ENCODE measurements at places on chromosomes 7 and 10.

DNA sequence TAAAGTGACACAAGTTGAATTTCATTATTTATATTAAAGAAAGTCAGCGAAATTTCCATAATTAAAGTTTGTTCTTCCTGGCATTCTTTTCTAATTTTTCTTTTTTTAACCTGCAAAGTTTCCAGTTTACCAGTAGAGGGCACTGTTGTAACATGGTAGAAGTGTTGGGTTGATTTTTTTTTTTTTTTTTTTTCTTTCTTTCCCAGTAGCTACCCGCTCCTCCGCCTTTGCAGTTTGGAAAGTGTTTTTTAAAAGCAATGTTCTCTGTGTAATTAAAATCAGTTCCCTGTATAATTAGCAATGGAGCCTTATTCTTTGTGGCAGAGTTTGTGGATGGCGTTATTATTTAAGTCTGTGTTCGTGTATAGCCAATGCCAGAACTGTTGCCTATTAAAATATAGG is 53.7 kb downstream of the TAF3 start:
- DNase-seq = no peak

GRCh38 chr10:89867964-89868363 is 166.6 kb downstream of the KIF20B start:
- DNase-seq = no peak

- DNase-seq = no peak
Observed at GRCh38 chr10:116029826-116030225, 243.2 kb downstream of the GFRA1 start.

DNA sequence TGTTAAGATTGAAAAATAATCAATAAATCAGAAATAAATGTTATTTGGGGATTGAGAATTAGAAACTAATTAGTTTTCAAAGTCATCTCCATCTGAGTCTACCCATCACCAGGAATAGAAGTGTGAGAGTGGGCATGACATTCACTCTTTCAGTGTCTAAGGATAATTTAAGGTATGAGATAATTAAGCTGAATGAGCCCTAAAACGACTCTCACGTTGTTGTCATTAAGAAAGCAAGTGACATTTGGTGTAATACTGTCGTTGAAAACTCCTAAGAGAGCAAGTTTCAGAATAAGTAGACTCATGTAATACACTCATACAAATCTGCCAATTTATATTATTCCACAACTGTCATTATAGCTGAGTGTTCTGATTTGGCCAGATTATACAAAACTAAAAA is 7.1 kb downstream of the AGMO start:
- DNase-seq = no peak

GRCh38 chr7:131364767-131365344 is 37.2 kb downstream of the MKLN1 start:
- no peak for DNase-seq

GRCh38 chr7:35754741-35755140 is 46.1 kb upstream of the SEPTIN7 start:
- DNase-seq = no peak

- no peak for DNase-seq
Observed at GRCh38 chr10:43086321-43086942, 9.6 kb downstream of the RET start.

DNA sequence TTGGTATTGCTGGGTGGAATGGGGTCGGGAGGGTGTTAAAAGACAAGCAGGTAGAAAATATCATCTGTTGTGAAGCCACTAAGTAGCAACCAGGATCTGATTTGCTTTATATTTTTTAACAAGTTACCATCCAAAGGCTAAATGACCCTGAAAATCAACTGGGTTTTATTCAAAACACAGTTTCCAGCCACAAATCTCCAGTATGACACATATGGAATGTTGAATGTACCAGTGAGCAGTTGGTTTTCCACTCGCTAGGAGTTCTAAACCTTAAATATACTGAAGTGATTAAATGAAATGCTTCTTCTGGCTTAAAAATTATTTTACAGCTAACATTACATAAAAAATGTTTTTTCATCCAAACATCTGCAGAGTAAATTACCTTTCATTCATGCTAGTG is 112.5 kb downstream of the PDE1C start:
- no peak for DNase-seq

DNA sequence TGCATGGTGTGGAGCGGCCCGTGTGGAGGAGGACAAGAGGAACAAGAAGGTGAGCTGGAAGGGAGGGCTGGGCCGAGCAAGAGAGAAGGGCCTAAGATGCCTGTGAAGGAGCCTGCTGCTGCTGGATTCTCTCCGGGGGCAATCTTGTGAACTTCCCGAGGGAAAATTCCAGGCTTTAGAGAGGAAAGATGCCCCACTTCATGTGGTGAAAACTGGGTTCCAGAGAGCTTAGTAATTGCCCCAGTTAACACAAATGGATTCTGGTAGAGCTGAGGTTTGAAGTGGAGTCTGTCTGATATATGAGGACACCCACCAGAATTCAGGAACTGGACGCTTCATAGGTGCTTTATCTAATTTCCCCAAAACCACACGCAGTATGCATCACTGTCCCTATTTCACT is 114.1 kb upstream of the ZMIZ1 start:
- DNase-seq = no peak

- no peak for DNase-seq
Observed at GRCh38 chr7:1645071-1645409, 25.0 kb upstream of the ELFN1 start.

- no peak for DNase-seq
Observed at GRCh38 chr7:31373337-31374289, 33.1 kb upstream of the NEUROD6 start.

- DNase-seq = no peak
Observed at GRCh38 chr10:110392868-110393740, 88.4 kb upstream of the SMNDC1 start.

DNA sequence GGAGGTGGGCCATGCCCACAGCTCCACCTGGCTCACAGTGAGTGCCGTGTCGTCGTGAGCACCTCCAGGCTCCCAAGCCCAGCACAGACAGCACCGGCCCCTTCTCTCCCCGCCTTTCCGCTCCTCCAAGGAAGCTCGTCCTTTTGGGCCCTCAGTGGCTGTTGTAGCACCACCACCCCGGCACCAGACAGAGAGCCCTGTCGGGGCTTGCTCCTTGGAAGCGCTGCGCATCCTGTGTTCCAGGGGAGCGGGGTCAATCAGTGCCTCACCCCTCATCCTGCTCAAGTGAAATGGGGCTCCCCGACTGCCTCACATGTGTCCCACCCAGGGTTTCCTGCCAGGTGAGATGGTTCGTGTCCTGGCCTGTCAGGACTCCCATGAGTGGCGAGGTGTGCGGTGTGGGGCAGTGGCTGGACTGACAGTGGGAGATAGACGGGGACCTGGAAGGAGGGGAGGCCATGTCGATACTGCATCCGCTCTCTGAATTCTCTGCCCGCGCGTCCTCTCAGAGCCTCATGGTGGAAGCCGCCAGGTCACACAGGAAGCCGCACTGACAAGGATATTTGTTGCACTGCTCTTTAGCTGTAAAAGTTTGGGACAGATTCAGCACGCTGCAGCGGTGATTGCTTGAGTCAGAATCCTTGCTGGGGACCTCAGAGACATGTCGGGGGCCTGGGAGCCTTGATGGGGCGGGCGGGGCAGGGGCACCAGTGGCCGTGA is 107.1 kb downstream of the INPP5A start:
- DNase-seq = no peak

DNA sequence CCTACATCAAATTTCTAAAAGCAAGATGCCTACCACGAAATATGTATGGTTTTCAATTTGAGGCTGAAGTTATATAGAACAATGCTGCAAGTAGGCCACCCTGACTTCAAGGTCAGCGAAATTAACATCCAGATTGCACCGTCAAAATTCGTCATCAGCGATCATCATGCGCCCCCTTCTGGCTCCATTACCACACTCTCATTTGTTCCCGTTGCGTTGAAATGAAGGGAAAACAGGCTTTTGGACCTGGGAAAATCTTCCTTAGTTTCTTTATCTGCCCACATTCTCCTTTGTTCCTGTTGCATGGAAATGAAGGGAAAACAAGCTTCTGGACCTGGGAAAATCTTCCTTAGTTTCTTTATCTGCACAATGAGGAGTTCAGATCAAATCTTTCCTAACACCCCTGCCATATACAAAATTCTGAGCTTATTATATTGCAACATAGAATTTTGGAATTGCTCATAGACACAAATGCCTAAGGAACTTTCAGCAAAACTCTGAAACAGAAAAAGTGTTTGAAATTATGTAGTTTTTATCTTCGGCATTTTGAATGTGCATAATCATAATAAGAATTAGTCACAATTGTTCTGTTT is 98.2 kb upstream of the PRKCQ start:
- peak; percentile 31 for DNase-seq

DNA sequence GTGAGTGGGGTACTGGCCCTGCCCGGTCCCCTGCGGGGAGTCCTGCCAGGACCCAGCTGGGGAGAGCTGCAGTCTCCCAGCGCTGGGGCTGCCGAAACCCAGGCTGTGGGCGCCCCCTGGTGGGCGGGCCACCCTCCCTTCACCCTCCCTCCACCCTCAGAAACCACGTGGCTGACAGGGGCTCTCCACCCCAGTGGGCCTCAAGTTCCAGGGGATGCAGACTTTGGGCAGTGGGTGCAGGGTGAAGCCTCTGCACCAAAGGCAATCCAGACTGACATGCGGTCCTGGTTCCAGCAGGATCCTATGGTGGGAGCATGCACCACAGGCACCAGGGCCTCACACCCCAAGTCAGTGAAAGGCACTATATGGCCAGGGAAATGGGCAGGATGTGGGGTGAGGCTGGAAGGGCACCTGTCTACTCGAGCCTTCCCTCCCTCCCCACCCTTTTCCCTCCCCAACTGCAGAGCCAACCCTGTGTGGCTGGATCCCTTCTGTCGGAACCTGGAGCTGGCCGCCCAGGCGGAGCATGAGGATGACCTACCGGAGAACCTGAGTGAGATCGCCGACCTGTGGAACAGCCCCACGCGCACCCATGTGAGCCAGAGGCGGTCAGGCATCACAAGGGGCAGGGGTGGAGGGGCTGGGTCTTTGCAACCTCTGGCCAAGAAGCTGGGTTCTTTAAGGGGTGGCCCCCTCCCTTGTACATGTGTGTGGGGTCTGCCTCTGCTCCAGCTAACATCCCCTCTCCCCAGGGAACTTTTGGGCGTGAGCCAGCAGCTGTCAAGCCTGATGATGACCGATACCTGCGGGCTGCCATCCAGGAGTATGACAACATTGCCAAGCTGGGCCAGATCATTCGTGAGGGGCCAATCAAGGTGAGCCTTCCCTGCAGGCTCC is 38.8 kb downstream of the PSAP start:
- peak; percentile 66 for DNase-seq

- DNase-seq = no peak
Observed at GRCh38 chr10:113441220-113441619, 111.6 kb upstream of the HABP2 start.

GRCh38 chr10:95544783-95545500 is 16.2 kb downstream of the SORBS1 start:
- no peak for DNase-seq

DNA sequence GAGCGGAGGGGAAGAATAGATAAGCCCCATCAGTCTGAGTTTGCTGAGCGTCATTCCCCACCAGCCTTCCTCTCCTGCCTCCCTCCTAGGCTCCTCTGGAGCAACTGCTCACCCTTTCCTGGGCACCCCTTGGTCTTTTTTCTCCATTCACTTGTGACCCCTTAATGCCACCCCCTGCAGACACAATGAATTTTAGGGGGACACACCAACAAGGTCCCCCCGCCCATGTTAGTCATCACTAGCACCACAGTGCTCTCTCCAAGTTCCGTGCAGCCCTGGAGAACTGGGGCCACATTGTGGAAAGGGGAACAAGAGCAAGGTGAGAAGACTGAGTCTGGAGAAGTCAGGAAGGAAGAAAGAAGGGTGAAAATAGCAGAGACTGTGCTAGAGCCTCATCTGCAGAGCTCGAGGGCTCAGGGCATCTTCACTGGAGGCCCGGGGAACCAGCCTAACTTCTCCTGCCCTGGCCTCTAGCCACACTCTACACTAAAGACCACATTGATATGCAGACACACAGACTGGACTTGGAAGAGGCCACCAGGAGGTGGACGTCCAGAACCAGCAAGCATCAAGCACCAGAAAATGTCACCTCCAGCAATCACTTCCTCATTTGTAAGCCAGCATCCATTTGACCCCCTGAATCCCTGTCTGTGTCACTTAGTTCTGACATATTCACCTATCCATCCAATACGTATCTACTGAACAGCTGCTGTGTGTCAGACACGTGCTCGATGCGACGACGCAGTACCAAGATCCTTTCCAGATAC is 17.5 kb downstream of the RGR start:
- DNase-seq = no peak

- no peak for DNase-seq
Observed at GRCh38 chr7:67484244-67484751, 487.7 kb downstream of the TYW1 start.

DNA sequence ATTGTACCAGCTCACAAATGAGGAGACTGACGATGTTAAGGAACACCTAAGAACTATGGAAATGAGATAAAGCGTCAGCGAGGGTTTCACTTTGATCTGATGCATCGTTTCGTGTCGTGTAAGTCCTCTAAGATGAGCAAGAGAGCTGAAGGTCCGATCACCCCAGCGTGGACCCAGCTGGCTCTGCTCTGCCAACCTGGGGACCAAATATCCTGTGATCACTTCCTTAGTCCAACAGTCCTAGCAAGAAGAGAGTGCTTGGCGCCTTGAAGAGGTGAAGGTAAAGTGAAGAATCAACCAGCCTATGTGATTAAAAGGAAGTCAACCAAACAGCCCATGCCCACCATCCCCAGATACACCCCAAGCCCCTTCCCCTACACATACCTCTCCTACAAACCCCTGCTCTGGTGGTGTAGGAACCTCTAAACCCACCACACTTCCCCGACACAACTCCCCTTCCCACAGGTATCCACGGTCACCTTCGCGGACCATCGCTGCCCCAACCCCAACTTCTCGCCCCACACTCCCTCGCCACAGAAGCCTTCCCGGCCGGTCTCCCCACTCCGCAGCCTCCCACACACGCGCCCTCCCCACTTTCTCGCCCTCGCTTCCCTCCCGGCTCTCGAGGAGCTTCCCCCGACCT is 722 bp downstream of the UPF2 start:
- DNase-seq = no peak

GRCh38 chr7:20543500-20543899 is 72.0 kb upstream of the ABCB5 start:
- no peak for DNase-seq

DNA sequence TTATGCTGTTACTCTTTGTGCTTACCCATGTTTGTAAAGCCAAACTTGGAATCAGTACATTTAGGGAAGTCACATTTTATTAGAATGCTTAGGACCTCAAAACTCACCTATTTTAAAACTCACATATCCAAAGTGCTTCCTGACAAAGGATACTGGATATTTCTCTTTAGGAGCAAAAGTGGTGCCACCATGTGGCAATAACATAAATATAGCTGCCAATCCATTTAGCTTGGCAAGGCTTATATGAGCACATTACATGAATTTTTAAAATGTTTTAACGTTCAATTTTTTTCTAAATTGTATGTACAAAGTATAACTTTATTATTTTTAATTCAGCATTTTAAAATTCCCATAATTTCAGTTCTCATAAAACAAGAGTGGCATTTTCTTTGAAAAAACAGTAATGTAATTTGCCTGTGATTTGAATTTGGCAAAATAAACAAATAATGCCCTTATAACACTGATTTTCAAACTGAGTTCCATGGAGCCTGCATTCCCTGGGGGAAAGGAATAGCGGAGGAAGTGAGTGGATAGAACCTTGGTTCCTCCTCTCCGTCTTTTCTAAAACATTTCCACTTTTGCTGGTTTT is 75.4 kb downstream of the HDAC9 start:
- no peak for DNase-seq
